ENCODE measurements at places on chromosomes 5 and 9. TPM values are rescaled to one million over a fixed set of nuclear protein-coding genes. Genes with fewer than 3 reads are reported as not detected.

- H3K27me3 ChIP-seq = peaks cover 2% of the 10 kb centered on the region
- no peak overlapping the region for H3K27ac ChIP-seq
- no peak for DNase-seq
These were observed 149.0 kb downstream of the PDE4D start for GRCh38 chr5:59744531-59744992.

DNA sequence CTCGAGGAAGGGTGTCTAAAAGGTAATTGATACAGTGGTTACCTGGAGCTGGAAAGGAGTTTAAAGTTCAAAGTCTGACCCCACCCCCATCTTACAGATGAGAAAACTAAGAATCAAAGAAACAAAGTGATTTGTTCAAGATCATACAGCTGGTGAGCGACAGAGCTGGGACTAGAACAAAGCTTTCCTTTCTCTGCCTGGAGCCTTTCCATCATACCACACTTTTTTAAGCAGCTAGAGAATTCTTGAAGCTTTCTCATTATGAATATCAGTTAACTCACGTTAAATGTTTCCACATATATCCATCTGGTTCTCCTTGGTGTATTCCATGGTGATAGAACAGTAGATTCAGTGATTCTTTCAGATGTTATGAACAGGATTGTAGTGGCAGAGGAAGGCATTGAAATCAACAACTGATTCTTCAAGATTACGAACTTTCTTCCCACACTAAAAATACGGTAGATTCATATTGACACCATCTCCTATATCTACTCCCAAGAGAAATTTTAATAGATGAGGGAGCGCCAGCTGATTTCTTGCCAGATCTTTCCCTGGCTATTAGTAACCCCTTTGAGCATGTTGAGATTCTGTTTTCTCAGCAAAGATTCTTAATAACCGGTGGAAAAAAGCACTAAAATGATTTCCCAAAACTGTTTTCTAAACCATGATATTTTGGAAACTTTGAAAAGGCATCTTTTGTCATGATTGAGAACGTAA, 233.7 kb downstream of the ADAMTSL1 start:
- H3K4me3 ChIP-seq = no peak overlapping the region
- no peaks in the 10 kb centered on the region for H3K36me3 ChIP-seq
- H3K27me3 ChIP-seq = no peaks in the 10 kb centered on the region
- H3K27ac ChIP-seq = no peak overlapping the region

GRCh38 chr5:72956324-72957140, 691 bp downstream of the FCHO2 start:
- no peaks in the 10 kb centered on the region for H3K36me3 ChIP-seq
- no peak overlapping the region for H3K27ac ChIP-seq
- peaks cover 37% of the 10 kb centered on the region for H3K27me3 ChIP-seq

- H3K4me3 ChIP-seq = no peak overlapping the region
- no peak for DNase-seq
- no peaks in the 10 kb centered on the region for H3K4me1 ChIP-seq
- peaks cover 8% of the 10 kb centered on the region for H3K27me3 ChIP-seq
- H3K36me3 ChIP-seq = no peaks in the 10 kb centered on the region
- H3K27ac ChIP-seq = no peak overlapping the region
These were observed 177.3 kb upstream of the RAD23B start for GRCh38 chr9:107105784-107106183.

DNA sequence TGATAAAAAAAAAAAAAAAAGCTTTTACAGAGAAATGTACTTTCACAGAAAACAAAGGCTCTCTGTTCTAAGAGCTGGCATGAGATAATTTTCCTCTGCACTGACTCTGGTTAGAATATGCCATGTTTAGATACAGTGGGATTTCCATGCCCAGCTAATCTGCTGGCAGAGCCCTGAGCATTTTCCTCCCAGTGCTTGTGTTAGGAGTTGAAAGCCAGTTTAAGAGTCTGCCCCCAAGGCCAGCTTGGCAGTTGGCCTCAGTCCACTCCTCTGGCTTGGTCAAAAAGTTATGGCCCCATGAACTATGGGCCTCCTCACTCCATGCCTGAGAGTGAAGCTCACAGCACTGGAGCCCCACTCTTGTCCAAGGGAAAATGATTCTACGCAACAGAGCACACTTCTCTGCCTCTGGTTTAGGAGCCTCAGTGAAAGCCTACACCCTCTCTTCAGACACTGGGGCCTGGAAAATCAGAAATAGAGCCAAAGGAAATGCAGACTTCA, 21.9 kb downstream of the MOCS2 start:
- H3K36me3 ChIP-seq = no peaks in the 10 kb centered on the region
- no peak overlapping the region for H3K27ac ChIP-seq
- no peak for DNase-seq
- H3K4me3 ChIP-seq = no peak overlapping the region

DNA sequence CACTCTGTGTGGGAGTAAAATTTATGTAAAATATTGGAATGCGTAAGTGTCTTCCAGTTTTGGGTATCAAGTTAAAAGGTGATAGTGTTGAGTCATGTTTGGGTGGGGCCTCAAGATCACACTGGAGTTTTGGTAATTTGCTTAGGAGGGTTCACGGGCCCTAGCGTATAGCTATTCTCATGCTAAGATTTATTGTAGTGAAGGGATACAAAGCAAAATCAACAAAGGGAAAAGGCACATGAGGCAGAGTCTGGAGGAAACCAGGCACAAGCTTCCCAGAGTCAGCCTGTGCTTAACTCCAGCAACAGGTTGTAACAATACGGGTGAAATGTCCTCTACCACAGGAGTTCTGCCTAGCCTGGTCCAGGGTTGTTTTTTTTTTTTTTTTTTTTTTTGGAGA, 20.2 kb downstream of the HSPA4 start:
- no peak for DNase-seq
- peaks cover 61% of the 10 kb centered on the region for H3K36me3 ChIP-seq
- H3K27ac ChIP-seq = no peak overlapping the region

GRCh38 chr9:82588301-82589180, 474.4 kb downstream of the RASEF start:
- no peaks in the 10 kb centered on the region for H3K27me3 ChIP-seq
- H3K27ac ChIP-seq = no peak overlapping the region
- no peak for DNase-seq
- no peak overlapping the region for H3K4me3 ChIP-seq
- H3K4me1 ChIP-seq = no peaks in the 10 kb centered on the region

The SLC6A19 gene
- total RNA-seq = not detected

DNA sequence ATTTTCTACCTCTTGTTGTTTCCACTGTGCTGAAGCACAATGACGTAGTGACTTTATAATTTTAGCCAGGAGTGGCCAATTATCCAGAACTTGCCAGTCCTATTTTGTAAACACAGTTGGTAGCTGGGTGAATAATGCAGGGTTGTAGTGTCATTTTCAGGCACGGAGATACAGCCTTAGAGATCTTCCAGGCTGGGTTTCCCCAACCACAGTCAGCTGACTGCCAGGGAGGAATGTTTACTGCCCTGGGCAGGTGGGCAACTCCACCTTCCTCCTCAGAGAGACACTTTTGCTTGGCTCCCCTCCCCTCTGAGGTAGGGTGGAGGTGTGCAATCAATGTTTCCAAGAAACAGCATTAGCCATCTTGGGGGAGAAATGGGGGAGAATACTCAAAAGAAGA, 228.1 kb upstream of the NR4A3 start:
- H3K27ac ChIP-seq = no peak overlapping the region
- no peaks in the 10 kb centered on the region for H3K36me3 ChIP-seq
- H3K27me3 ChIP-seq = peaks cover 16% of the 10 kb centered on the region
- H3K4me1 ChIP-seq = peaks cover 5% of the 10 kb centered on the region
- no peak overlapping the region for H3K4me3 ChIP-seq

GRCh38 chr5:59893429-59894227, at the start of gene PDE4D:
Gene PDE4D (minus strand): TSS chr5:59893726.
- no peaks in the 10 kb centered on the region for H3K36me3 ChIP-seq
- no peaks in the 10 kb centered on the region for H3K4me1 ChIP-seq
- no peak within 1 kb of the TSS for H3K27ac ChIP-seq
- peaks cover 31% of the 10 kb centered on the region for H3K27me3 ChIP-seq
- H3K4me3 ChIP-seq = no peak within 1 kb of the TSS

GRCh38 chr9:35367451-35367850, 122.5 kb upstream of the RUSC2 start:
- no peak overlapping the region for H3K4me3 ChIP-seq
- H3K27me3 ChIP-seq = no peaks in the 10 kb centered on the region
- H3K27ac ChIP-seq = no peak overlapping the region
- H3K4me1 ChIP-seq = no peaks in the 10 kb centered on the region
- DNase-seq = no peak

The EGR1 gene
- total RNA-seq = 46.0 TPM

GRCh38 chr5:14225173-14225834, 82.2 kb downstream of the TRIO start:
- DNase-seq = no peak
- H3K27ac ChIP-seq = no peak overlapping the region
- H3K4me3 ChIP-seq = no peak overlapping the region
- peaks cover 10% of the 10 kb centered on the region for H3K27me3 ChIP-seq

DNA sequence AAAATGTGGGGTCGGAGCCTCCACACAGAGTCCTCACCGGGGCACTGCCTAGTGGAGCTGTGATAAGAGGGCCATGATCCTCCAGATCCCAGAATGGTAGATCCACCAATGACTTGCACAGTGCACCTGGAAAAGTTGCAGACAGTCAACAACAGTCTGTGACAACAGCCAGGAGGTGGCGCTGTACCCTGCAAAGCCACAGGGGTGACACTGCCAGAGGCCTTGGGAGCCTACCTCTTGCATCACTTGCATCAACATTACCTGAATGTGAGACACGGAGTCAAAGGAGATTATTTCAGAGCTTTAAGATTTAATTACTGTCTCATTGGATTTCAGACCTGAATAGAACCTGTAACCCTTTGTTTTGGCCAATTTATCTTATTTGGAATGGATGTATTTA, 614.1 kb upstream of the CDH9 start:
- H3K27ac ChIP-seq = no peak overlapping the region
- no peak for DNase-seq
- no peak overlapping the region for H3K4me3 ChIP-seq
- H3K36me3 ChIP-seq = no peaks in the 10 kb centered on the region
- H3K27me3 ChIP-seq = no peaks in the 10 kb centered on the region

Measured in activated CD8-positive, alpha-beta T cell treated with anti-CD3 and anti-CD28 coated beads for 36 hours (primary cell).